ENCODE measurements at places on chromosomes 2 and 18.

- DNase-seq = no peak
These were observed 25.1 kb upstream of the CAB39 start for GRCh38 chr2:230687498-230687897.

GRCh38 chr18:71322201-71322600 is 1033.4 kb downstream of the SOCS6 start:
- no peak for DNase-seq

GRCh38 chr2:240888890-240889573 is 6.9 kb downstream of the MAB21L4 start:
- DNase-seq = no peak

DNA sequence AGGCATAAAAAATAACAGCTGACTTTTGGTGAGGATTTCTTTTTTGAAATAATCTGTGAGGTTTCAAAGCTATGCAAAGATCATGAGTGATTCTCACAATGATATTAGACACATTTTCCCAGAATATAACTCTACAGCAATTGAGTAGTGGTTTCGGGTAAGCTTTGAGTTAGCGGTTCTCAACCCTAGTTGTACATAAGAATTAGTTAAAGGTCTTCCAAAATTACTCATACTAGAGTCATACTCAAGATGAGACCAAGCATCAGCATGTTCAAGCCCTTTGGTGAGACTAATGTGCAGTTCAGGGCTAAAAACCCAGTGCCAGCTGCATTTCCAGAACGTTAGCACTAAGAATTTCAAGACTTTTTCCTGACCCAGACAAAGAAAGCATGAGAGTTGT is 31.1 kb downstream of the DSG4 start:
- DNase-seq = no peak

DNA sequence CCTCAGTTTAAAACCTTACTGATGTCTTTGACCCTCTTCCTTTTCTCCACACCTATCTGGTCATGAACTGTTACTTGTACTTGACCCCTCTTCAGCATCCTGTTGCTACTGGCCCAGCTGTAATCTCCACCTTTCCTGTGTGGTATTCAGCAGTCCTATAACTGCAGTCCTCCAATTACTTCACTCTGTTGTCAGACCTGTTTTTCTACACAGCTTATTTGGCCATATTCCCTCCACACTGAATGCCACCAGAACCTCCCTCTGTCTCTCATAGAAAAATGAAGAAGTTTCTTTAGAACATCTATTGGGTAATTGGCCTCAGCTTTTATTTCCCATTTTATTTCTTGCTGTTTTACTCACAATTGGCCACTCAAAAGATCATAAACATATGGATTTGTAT is 155.4 kb downstream of the ASXL3 start:
- DNase-seq = no peak

DNA sequence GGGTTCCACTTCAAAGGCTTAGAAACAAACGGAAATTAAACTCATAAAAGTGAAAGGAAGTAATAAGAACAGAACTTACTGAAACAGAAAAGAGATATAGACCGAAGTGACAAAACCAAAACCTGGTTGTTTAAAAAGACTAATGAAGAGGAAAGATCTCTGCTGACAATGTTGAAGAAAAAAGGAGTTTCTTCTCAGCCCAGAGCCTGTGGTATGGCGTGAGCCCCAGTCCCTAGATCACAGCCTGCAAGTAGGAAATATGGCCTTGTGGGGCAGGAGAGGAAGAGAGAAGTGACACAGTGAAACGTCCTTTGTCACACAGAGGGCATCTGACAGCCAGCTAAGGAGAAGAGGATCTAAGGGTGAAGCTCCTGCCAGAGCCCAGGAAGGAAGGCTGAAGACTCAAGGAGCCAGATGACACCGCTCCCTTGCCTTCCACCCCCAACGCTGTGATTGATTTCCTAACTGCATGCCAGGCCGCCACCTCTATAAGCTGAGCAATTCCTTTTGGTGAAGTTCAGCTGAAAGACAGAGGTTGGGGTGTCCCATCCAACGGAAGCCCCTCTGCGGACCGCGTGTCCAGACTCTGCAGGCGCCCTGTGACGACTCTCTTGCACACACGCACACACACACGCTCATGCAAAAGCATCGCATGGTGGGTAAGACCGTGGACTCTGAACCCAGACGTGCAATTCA is 141.1 kb downstream of the HDAC4 start:
- no peak for DNase-seq

GRCh38 chr2:221524158-221524557 is 47.9 kb downstream of the EPHA4 start:
- no peak for DNase-seq

DNA sequence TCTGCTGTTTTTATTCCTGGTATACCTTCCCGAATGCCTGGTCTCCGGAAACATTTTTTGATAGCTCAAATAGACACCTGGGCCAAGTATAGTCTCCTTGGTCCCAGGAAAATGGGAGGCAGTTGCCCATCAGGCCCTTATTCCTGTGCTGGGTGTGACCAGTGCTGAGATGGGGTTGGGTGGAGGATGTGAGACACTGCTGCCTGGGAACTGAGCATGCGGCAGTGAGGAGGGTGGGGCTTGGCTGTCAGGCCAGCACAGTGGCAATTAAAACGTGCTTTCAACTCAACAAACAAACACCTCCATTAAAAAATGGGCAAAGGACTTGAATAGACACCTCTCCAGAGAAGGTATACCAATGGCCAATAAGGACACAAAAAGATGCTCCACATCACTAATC is 12.5 kb downstream of the KLHL29 start:
- no peak for DNase-seq

GRCh38 chr2:199994371-199994770 is 39.0 kb downstream of the MAIP1 start:
- DNase-seq = no peak

DNA sequence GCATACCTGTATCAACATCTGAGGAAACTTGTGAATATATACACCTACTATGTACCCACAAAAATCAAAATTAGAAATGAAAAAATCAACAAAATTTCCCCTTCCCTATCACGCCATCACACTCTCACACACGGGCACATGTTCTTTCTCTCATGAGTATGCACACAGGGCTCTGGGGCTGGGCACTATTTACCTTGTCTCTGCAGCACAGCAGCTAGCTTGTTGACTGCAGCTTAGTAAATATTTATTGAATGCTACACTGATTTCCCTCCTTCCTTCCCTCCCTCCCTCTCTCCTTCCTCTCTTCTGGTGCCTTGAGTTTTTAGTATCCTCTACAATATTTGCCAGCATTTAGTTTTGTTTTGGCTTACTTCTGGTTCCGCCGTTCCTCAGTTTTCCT is 182.7 kb upstream of the LHCGR start:
- DNase-seq = no peak

DNA sequence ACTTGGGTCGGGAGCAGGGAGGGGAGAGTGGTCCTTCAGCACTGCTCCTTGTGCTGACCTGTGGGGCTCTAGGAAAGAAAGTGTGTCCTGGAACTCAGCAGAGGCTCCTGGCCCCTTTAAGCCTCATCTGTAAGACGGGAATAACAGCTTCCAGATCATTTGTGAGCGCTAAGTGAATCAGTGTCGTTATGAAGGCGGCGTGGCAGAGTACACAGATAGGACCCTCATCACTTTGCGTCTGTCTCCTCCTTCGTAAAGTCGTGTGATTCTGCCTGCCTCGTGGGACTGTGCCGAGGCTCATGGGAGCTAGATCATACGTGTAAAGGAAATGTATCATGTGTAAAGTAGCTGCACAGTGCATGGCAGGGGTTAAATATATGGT is 18.6 kb downstream of the COLEC11 start:
- DNase-seq = no peak

GRCh38 chr2:12376025-12376424 is 340.7 kb upstream of the TRIB2 start:
- DNase-seq = no peak

GRCh38 chr2:50546790-50547189 is 485.1 kb downstream of the NRXN1 start:
- DNase-seq = no peak

DNA sequence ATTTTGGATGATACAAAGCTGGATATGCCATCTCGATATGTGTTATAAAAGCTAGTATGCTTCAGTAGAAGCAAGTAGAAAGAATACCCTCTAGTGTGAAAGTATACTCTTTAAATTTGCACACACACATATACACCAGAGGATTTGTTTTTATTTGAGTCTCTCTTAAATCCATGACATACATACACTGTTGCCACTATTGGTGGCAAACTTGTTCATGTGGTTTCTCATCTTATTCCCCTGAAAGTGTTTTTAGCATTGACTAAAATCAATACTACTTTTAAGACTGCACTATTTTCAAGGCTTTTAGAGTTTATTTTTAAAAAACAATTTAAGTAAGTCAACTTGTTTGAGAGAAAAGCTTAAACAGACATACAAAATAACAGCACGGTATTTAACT is 137.4 kb downstream of the IKZF2 start:
- DNase-seq = no peak

- no peak for DNase-seq
These were observed 162.3 kb upstream of the CCDC68 start for GRCh38 chr18:55121397-55122170.

Data from effector memory CD8-positive, alpha-beta T cell (primary cell).